Thyroid gland (tissue), 4 donors: ENCODE measurements at places on chromosomes 6 and 20. TPM values are rescaled to one million over a fixed set of nuclear protein-coding genes. Genes with fewer than 3 reads are reported as not detected.

DNA sequence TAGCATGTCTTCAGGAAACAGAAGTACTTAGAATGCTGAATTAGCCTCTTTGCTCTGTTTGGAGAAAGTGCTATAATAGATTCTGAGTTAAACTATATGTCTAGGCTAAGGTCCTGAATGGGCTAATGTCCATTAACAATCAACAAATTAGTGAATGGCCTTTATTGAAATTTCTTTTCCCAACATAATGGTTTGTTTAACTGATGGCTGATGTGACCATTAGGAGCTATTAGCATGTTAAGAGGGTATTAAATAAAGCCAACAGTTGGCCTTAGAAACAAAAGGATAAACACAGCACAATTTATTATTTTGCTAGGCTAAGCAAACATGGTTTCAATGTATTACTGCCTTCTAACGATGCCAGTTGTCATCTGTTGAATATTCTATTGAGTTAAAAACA, 234.3 kb upstream of the HS3ST5 start:
- H3K27me3 ChIP-seq, result no peaks in the 10 kb centered on the region
- no peak overlapping the region for H3K27ac ChIP-seq
- H3K36me3 ChIP-seq, result no peaks in the 10 kb centered on the region

GRCh38 chr6:30071858-30072257, 3.7 kb downstream of the RNF39 start:
- no peak for DNase-seq
- peaks cover 33% of the 10 kb centered on the region for H3K27me3 ChIP-seq
- H3K4me3 ChIP-seq, result no peak overlapping the region
- peaks cover 8% of the 10 kb centered on the region for H3K36me3 ChIP-seq

DNA sequence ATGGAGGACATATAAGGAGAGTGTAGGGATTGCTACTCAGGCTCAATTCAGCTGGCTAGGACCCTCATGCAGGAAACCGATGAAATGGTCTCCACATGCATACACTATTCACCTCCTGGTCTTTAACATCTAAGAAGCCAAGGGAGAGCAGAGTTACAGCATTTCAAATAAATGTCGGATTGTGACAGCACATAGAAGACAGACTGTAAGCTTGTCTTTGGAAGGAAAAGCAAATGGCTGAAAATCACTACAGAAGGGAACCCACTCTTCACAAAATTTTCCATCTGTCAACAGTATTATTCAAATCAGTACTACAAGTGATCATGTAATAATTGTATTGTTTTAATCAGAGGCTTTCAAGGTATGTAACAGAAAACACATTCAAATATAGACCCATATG, 72.9 kb downstream of the ATG5 start:
- no peaks in the 10 kb centered on the region for H3K36me3 ChIP-seq
- no peak overlapping the region for H3K4me3 ChIP-seq
- no peaks in the 10 kb centered on the region for H3K27me3 ChIP-seq

GRCh38 chr6:15522856-15523529, 139.8 kb downstream of the DTNBP1 start:
- no peak for DNase-seq
- H3K27me3 ChIP-seq, result no peaks in the 10 kb centered on the region
- H3K36me3 ChIP-seq, result peaks cover 6% of the 10 kb centered on the region
- H3K4me1 ChIP-seq, result peaks cover 17% of the 10 kb centered on the region
- no peak overlapping the region for H3K27ac ChIP-seq

GRCh38 chr6:157962601-157963302, 18.9 kb upstream of the SYNJ2 start:
- no peak overlapping the region for H3K4me3 ChIP-seq
- H3K27me3 ChIP-seq, result no peaks in the 10 kb centered on the region
- H3K36me3 ChIP-seq, result no peaks in the 10 kb centered on the region

IPCEF1 gene
- total RNA-seq, result 84.7 TPM

- H3K27me3 ChIP-seq, result no peaks in the 10 kb centered on the region
- no peaks in the 10 kb centered on the region for H3K36me3 ChIP-seq
- peak; percentile 24 for DNase-seq
- H3K4me3 ChIP-seq, result no peak overlapping the region
These were observed 464.4 kb upstream of the CHD6 start for GRCh38 chr20:42082611-42083010.

MYLIP gene
- total RNA-seq, result 87.1 TPM

BTN1A1 gene
- not detected for total RNA-seq

GRCh38 chr20:7596541-7596940, 343.7 kb downstream of the HAO1 start:
- no peak overlapping the region for H3K27ac ChIP-seq
- no peak for DNase-seq
- no peak overlapping the region for H3K4me3 ChIP-seq
- H3K27me3 ChIP-seq, result no peaks in the 10 kb centered on the region

- H3K36me3 ChIP-seq, result no peaks in the 10 kb centered on the region
- H3K27me3 ChIP-seq, result no peaks in the 10 kb centered on the region
- H3K4me3 ChIP-seq, result no peak overlapping the region
- H3K27ac ChIP-seq, result no peak overlapping the region
These were observed 79.8 kb upstream of the CHD6 start for GRCh38 chr20:41697861-41698559.

GRCh38 chr6:162849269-162849668, 121.5 kb downstream of the PACRG start:
- DNase-seq, result no peak
- no peak overlapping the region for H3K27ac ChIP-seq
- no peaks in the 10 kb centered on the region for H3K4me1 ChIP-seq
- no peak overlapping the region for H3K4me3 ChIP-seq
- H3K27me3 ChIP-seq, result no peaks in the 10 kb centered on the region

MLN gene
- not detected for total RNA-seq

DNA sequence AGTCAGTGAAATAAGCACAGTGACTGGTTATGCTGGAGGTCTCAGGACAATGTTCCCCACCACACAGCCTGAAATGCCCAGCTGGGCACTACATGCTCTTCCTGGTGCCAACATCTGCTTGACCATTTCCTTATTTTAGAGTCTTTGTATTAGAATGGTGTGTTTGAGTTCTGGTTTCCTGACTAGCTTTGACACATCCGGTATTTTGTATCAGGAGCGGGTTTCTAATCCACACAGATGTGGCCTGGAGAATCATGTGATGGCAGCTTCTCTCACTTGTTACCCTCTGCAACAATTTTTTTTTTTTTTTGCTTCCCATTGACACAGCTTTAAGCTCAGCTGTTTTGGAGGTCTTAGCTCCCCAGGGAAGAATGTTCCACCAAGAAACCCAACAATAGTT, 164.5 kb upstream of the CST7 start:
- DNase-seq, result no peak
- peaks cover 36% of the 10 kb centered on the region for H3K4me1 ChIP-seq
- H3K36me3 ChIP-seq, result no peaks in the 10 kb centered on the region
- no peaks in the 10 kb centered on the region for H3K27me3 ChIP-seq
- H3K4me3 ChIP-seq, result no peak overlapping the region

- H3K27me3 ChIP-seq, result no peaks in the 10 kb centered on the region
- DNase-seq, result no peak
- H3K4me3 ChIP-seq, result no peak overlapping the region
- no peaks in the 10 kb centered on the region for H3K4me1 ChIP-seq
These were observed 23.5 kb downstream of the DNAAF9 start for GRCh38 chr20:3383878-3384495.
